ENCODE measurements at places on chromosomes 1 and 21.

DNA sequence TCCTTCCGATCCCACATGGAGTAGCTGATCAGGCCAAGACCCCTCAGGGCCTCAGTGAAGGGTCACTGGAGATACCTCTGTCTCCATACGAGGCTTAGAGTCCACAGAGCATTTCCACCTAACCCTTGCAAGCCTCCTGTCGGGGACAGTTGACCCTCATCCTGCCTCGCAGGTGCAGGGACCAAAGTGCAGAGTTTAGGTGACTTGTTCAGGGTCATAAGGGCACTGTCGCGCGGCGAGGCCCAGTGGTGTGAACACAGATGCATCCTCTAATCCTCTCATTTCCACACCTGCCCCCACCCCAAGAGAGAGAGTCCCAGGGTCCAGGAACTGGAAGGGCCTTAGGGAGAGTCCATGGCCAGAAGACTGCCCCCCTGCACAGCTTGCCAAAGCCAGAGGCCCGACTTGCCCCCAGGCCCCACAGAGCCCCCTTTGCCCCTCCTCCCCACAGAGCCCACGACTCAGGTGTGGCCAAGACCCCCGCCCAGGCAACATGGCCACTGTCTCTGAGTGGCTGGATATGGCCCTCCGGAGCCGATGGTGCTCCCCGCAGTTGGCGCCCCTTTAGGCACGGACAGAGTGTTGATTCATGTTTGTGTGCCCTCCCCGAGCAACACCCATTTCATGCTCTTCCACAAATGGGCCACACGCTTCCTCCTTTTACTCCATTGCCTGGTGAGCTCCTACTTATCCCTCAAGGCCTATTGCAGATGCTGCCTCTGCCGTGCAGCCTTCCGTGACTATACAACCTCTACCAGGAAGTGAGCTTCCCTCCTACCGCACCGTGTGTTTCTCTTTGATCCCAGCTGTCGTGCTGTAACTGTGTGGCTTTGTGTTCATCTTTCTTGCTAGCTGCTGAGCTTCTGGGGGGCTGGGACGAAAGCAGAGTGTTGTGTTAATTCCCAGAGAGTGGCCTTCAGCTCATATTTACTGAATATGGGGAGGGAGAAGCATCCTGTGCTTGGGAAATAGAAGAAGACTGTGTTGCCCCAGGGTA is 1.7 kb downstream of the TRPM2 start:
- DNase-seq: no peak

DNA sequence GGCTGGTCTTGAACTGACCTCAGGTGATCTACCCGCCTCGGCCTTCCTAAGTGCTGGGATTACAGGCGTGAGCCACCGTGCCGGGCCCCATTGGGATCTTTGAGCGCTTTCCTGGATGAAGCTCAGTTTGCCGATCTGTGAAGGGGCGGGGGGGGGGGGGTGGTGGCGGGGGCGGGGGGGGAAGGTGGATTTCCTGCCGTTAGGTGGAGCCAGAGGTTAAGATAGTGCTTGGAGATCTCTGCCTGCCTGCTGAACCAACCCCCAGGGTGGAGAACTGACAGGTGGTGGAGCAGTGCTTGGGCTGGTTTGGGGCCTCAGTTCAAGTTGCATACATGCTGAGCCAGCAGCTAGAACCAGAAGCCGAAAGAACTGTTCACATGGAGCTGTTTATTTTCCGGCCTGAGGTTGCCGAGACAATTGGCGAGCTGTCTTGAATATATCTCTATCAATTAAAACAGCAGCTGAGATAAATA is 1.7 kb downstream of the TMCC2 start:
- DNase-seq: peak; percentile 32

DNA sequence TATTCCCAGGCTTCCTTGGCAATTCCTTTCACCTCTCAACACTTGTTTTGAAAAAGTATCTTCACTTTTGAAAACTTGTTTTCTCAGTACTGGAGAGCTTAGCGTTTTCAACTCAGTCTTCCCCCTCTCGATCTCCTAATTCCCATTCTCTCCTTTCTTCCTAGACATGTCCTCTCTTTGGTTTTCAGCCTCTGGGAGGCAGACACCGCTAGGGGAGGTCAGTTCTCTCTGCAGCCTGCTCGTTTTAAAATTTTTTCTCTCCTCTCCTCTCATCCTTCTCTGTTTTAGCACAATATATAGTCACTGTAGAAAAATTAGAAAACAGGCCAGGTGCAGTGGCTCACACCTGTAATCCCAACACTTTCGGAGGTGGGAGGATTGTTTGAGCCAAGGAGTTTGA is 12.6 kb upstream of the RHEX start:
- DNase-seq: no peak

GRCh38 chr1:7218210-7218832 is 433.1 kb downstream of the CAMTA1 start:
- no peak for DNase-seq

GRCh38 chr1:234666761-234667160 is 56.8 kb upstream of the IRF2BP2 start:
- DNase-seq: no peak

Data from stimulated activated CD4-positive, alpha-beta T cell treated with anti-CD3 and anti-CD28 coated beads, Interleukin-15, amount 100 ng/mL, for 1 hour (primary cell).